Hypothalamus (tissue), 51 donors: ENCODE measurements at places on chromosomes 6 and 20.

- DNase-seq: no peak
Observed at GRCh38 chr6:157314705-157315321, 8.5 kb downstream of the TMEM242 start.

- no peak for DNase-seq
Observed at GRCh38 chr20:25539742-25540672, 45.3 kb downstream of the NINL start.

GRCh38 chr6:11324453-11325015 lies 92.1 kb upstream of the NEDD9 start:
- no peak for DNase-seq

GRCh38 chr6:169959136-169960002 lies 207.9 kb downstream of the ERMARD start:
- no peak for DNase-seq

DNA sequence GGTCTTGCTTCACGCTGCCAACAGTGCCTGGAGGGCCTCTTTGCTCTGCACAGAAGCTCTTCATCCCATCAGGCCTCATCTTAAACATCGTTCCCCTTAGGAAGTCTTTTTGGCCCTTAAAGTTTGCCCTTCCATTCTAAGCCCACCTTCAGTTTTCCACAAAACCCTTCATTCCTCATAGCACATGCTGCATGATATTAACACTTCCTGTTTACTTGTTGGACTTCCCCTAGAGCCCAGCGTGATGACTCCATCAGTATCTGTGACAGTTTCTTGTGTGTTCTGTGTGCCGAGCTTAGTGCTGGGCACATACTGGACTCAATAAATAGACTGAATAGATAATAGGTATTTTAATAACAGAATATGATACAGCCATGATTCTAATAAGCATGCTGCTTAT lies 2.2 kb downstream of the NT5DC1 start:
- DNase-seq: no peak

- no peak for DNase-seq
Observed at GRCh38 chr6:168097621-168098430, 18.8 kb upstream of the FRMD1 start.

DNA sequence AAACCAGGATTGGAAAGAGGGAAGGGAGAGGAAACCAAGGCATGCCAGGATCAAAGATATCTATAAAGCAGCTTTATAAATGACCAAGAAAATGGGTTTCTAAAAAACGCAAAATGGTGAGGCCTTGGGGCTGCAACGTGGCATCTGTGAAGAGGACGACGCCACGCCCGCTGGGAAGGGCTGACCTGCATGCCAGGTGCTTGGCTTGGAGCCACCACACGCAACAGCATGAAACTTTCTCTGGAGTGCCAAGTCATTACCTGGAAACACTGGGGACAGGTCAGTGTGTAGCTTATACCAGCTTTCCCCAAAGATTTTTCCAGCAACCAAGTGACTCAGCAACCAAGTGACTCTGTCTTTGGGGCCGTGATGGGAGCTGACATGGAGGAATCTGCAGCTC lies 82.5 kb downstream of the POPDC3 start:
- no peak for DNase-seq

DNA sequence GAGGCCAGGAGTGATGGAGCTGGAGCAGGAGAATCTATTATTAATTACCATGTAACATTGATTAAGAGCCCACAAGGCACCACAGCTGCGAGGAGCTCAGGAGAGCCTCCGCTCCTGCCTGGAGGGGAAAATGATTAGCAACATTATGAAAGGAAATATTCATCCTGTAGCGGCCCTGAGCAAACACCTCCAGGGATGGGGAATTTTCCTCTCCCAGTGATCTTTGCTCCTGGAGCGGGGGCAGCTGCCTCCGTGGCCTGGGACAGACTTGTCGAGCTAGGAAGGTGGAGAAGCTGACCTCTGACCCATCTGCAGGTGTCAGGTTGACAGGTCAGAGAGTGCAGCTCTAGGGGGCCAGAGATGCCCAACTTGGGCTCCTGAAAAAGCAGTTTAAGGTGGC lies 40.1 kb upstream of the SIRPA start:
- no peak for DNase-seq

GRCh38 chr6:15270402-15270801 lies 24.5 kb downstream of the JARID2 start:
- no peak for DNase-seq

GRCh38 chr6:100617633-100618350 lies 153.1 kb upstream of the SIM1 start:
- DNase-seq: no peak

GRCh38 chr20:61220131-61220530 lies 31.9 kb upstream of the CDH4 start:
- no peak for DNase-seq

DNA sequence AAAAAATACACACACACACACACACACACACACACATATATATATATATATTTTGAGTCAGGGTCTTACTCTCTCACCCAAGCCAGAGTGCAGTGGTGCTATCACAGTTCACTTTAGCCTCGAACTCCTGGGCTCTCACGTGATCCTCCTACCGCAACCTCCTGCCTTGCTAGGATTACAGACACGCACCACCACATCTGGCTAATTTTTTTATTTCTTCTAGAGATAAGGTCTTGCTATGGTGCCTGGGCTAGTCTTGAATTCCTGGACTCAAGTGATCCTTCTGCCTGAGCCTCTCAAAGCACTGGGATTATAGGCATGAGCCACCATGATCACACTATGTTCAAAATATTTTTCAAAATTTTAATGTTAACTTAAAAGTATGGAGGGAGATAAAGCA lies 43.5 kb downstream of the NUP153 start:
- no peak for DNase-seq

DNA sequence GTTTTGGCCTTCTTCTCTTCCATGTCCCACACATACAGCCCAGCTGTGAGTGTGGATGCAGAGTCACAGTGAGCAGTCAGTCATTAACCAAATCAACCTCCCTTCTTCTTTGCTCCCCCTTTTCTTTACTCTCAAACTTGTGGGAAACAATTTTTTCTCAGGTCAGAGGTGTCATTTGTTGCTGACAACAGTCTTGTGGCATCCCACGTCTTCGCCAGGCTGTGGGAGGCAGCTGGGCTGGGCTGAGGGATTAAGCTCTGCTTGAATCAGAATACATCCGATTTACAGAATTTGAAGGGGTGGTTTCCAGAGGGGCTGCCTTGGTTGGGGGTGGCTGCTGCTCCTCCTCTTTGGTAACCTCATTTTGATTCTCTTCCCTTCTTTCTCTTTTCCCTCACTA lies 40.5 kb downstream of the SCGN start:
- DNase-seq: no peak

DNA sequence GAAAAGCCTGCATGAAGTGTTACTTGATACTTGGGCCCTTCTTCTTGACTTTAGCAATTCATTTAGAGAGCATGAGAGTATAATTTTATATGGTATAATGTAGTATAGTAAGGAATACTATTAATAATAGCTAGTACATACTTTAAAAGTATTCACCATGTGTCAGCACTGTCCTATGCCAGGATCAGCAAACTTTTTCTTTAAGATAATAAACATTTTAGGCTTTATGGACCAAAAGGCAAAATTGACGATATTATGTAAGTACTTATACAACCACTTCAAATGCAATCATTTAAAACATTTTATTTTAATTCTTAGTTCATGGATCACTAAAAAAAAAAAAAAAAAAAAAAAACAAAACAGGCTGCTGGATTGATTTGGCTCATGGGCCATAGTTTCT lies 163.9 kb downstream of the IBTK start:
- DNase-seq: no peak

DNA sequence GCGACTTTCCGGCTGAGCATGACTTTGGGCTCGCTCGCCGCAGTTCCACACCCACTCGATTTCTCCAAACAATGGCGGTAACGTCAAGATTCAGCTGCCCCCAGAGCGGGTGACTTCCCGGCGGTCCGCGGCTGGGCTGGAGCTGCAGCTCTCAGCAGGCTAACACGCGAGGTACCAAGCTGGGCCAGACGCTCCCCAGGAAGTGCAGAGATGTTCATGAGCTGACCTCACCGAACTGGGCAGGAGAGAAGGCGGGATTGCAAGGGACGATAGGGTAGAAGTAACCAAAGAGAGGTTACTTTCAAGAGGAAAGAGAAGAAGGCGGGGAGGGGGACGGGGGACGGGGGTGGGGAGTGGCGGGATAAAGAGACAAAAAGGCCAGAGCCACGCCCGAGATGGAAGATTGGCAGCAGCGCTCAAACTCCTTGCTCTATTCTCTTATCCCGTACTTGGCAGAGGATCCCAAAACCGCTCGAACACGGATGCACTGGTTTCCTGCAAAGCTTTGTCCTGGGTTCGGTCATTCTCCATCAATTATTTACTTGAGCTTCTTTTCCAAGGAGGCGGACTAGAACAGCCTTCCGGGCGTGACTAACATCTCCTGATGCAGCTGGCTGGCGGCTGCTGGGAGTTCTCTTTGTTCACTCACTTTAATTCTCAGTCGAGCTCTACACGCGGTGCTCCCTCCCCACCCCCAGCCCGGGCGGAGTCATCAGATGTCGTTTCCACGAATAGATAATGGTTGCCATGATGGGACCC lies at the start of gene MTCL3:
Gene MTCL3, minus strand, starts transcription at position 626 of the 759 bp plus-strand sequence.
- DNase-seq: no peak

- DNase-seq: no peak
Observed at GRCh38 chr6:166050559-166050958, 117.1 kb downstream of the TBXT start.

DNA sequence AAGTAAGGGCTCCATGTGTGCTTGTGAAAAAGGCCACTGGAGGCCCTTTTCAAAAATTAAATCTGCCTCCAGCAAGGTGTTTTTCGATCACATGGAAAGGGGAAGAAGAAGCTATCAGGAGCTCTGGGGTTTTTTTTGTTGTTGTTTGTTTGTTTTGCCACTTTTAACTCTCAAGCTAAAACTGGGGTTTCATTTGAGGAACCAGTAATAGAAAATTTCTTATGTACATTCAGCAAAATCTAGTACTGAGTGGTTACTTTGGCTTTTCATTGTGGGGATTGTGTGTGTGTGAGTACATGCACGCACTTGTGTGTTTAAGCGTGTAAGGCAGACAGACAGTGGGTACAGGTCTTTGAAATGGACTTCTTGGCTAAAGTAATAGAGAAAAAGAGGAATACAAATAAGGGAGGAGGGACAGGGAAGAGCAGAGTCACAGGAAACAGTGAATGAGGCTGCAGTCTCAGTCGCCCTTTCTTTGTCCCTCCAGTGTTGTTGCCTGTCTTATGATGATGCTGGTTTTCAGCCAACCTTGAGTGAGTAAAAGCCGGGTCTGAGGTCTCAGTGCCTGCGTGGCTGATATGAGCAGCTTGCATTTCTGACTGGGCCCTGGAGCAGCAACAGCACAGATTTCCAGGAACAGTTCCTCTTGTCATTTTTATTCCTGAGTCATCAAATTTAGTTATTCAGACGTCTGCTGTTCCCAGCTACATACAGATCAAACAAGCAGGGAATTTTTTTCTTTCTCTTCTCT lies 26.2 kb downstream of the SLC16A10 start:
- DNase-seq: no peak

GRCh38 chr20:19992996-19993908 lies 23.9 kb upstream of the NAA20 start:
- no peak for DNase-seq

DNA sequence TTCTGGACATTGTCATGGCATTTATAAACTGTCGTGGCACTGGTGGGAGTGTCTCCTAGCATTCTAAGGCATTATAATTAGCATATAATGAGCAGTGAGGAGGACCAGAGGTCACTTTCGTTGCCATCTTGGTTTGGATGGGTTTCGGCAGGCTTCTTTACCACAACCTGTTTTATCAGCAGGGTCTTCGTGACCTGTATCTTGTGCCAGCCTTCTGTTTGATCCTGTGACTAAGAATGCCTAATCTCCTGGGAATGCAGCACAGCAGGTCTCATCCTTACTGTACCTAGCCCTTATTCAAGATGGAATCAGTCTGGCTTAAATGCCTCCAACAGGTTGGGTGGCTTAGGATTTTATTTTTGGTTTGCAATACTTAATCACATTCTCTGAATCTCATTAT lies 142.7 kb upstream of the GGTLC1 start:
- no peak for DNase-seq

GRCh38 chr6:167720456-167721285 lies 106.0 kb upstream of the AFDN start:
- DNase-seq: no peak

DNA sequence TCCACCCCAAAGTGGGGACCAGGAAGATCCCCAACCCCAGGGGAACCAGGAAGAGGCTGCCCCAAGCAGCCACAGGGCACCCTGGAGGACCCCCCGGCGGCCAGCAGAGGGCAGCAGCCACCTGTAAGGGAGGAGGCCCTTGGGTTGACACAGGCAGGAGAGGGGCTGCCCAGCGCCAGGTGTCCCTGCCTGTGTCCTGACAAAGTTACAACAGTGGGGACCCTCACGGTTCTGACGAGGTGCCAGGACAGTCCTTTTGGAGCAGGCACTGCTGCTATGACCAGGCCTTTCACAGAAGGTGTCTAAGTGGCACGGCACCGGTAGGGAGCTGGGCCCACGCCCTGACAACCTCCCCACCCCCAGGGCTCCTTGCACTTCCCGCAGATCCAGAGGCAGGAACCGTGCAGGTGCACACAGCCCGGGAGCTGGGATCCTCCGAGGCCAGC lies 176.7 kb downstream of the BMP7 start:
- peak; percentile 56 for DNase-seq

DNA sequence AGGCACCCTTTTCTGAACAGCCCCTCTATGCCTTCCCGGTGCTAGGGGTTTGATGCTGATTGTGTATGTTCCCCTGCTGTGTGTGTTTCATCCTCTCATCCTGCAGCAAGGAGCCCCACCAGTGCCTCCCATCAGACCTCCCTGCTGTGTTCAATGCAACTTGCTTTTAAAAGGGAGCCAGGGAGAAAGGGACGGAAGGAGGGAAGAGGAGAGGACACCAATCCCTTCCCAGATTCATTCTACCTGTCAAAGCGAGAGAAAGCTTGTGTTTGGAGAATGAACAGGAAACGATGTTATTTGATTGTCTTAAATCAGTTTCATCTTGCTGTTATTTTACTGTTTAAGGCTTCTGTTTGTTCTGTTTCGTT lies 259.2 kb downstream of the ADGB start:
- DNase-seq: no peak

DNA sequence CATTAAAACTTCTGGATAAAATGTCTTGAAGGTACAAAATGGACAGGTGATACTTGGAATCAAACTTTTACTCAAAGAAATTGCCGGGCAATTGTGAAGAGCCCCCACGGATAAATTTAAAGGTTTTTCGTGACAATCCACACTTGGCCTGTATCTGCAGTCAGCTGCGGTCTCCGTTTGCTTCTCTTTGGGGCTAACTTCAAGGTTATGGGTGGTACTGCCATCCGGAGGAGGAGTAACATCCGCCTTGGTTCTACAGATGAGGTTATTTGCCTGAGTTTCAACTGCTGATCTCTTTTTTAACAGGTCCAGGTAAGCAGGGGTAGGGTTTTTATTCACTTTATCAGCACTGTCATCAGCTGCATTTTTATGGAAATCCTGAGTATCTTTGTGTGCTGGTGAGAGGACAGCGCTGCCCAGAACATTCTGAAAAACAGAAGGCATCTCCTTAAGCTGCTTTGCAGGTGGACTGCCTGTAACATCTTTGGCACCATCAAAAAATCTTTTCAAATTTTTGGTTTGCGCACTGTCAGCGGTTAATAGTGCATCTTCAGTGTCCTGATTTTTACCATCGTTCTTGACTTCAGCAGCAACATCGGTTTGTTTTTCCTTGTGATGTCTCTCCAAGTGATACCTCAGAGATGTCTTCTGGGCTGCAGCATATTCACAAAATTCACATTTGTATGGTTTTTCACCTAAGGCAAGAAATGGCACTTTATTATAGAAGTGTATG lies 16.9 kb downstream of the ZNF217 start:
- DNase-seq: no peak

GRCh38 chr6:84271061-84271716 lies 43.7 kb upstream of the CEP162 start:
- DNase-seq: no peak
